ENCODE measurements at places on chromosomes 2 and 18. TPM values are rescaled to one million over a fixed set of nuclear protein-coding genes. Genes with fewer than 3 reads are reported as not detected.

VIL1 gene
- total RNA-seq, result not detected

NOP58 gene
- total RNA-seq, result 24.4 TPM

CPO gene
- total RNA-seq, result not detected

- DNase-seq, result no peak
Observed at GRCh38 chr2:70930371-70931329, 5.0 kb upstream of the ATP6V1B1 start.

DNA sequence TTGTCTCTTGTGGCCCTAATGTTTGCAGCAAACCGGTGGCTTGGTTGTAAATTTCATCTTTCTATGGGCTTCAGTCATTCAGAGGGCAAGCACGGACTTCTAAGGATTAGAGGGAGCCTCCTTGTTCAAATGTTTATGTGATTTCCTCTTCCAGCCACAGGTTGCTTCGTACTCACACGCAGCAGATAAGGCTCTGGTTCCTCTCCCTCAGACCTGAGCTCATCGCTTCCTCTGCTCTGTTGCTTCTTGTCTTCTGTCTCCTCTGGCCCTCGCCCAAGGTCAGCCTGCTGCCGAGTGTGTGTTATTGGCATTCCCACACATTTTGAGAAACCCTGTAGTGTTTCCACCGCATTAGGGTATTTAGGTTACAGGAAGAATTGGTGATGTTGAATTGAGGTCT is 44.0 kb downstream of the MYL12B start:
- DNase-seq, result no peak

DNA sequence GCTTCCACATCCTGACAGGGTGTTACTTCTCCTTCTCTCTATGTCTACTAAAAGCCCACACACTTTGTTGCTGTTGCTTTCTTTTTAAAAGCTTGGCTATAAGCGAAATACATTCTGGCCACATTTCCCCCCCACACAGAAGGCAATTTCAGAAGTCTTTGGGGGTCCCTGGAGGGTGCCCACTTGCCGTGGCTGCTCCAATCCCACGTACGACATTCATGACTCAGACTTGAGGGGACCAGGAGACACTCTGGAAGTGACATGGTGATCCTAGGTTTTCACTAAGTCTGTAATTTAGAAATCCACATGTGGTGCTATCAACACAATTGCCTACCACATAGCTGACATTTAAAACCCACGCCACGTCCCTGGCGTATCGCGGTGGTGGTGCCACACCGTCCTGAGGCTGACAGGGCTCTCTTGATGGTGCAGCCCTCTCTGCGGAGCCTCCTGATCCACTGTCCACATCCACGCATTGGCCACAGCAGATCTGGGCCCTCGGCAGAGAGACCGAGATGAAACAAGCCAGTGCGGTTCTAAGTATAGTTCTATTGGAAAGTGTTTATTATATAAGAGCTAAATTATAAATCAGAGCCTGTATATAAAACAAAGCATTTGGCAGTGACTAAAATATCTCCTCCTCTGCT is 42.4 kb downstream of the CYP27C1 start:
- peak; percentile 41 for DNase-seq

GRCh38 chr2:66790651-66791181 is 355.8 kb downstream of the MEIS1 start:
- no peak for DNase-seq

DNA sequence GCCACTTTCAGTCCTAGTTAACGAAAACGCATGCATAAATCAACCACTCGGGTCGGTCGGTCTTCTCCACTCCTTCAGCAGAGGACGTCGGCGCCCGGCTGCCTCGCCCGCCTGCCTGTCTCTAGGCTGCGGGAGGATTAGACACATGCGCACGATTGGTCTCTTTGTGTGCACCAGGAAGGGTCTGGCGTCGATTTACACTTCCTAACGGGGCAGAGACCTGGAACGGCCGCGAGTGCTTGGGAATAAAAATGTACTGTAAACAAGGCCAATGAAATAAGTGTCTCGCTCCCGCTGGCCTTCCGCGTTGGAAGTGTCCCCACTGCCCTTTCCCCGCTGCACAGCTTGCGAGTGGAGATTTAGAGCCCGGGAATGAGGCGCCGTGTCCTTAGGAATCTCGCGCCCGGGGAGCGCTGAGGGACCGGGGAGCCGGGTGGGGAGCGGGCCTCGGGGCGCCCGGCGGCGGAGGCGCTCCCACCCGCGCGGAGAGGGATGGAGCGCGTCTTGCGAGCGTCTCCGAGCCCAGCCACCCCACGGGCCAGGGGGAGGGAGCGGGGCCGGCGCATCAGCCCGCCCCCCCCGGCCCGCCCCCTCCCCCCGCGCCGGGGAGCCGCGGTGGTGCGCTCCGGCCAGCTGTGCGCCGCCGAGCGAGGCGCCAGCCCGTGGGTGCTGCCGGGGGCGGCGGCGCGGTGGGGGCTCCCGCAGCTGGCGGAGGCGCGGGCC is at the start of gene DOK6:
Gene DOK6, plus strand, starts transcription at position 636 of the 723 bp plus-strand sequence.
- peak; percentile 80 for DNase-seq

Data from cardiac septum (tissue), 1 donor.